ENCODE measurements at places on chromosomes 3 and 15.

GRCh38 chr3:26081166-26081565 is 291.3 kb downstream of the OXSM start:
- DNase-seq: no peak

GRCh38 chr3:33061782-33062181 is 35.2 kb downstream of the GLB1 start:
- no peak for DNase-seq

DNA sequence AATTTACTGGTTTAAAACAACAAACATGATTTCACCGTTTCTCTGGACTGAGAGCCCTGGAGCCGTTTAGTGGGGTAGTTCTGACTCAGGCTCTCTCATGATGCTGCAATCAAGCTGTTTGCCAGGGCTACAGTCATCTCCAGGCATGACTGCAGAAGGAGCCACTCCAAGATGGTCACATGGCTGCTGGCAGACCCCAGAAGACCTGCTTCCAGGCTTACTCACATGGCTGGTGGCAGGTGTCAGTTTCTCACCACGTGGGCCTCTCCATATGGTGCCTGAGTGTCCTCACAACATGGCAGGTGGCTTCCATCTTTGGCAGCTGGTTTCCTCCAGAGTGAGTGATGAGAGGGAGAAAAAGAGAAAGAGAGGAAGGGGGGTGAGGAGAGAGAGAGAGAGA is 378.3 kb upstream of the RGMA start:
- no peak for DNase-seq

DNA sequence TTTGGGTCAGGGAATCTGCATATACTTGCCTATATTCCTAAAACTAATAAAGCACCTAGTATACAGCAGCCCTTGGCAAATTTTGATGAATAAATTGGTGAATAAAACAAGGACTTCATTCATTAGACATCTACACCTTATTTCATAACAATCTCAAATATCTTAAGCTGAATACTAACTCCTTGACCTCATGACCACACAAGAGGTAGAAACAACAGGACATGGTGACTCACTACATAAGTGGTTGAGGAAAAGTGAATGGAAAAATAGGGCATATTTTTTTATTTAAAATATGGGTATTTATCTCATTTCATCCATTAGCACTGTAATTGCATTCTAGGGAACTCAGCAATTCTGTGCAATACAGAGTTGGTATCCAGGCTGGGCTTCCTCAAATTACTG is 7.8 kb upstream of the STAC start:
- no peak for DNase-seq

DNA sequence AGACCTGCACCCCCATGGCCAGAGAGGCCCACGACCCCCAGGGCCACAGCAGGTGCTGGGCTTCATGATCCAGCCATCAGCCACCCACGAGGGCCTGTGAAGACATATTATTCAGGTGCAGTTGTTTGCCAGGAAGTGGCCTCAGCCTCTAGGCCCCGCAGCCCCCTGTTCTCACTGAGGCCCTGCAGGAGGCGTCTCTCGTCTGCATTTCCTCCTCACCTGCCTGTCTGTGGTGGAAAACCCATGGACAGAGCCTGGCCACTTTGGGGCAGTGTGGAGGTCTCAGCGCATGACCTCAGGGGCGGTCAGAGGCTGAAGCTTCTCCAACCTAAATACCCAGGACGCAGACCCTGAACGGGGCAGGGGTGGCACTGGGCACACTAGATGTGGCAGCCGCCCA is 18.6 kb downstream of the UROC1 start:
- no peak for DNase-seq

GRCh38 chr3:48607519-48607918 is 1.9 kb downstream of the UQCRC1 start:
- DNase-seq: no peak

DNA sequence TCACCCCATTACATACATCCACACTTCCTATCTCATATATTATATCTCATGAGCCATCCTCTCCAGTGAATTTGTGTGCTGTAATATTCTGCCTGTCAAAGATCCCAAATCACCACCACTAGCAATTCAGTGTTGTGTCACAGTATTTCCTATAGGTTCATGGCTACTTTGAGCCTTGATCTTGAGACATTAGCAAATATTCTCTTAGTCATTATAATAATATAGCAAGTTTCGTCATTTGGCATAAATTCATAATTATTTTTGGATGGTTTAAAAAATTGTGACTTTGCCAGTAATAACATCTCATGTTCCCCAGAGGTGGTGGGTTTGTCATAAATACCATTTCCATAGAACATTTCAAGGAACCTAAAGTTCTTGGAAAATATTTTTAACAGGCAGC is 47.7 kb downstream of the CMSS1 start:
- no peak for DNase-seq

DNA sequence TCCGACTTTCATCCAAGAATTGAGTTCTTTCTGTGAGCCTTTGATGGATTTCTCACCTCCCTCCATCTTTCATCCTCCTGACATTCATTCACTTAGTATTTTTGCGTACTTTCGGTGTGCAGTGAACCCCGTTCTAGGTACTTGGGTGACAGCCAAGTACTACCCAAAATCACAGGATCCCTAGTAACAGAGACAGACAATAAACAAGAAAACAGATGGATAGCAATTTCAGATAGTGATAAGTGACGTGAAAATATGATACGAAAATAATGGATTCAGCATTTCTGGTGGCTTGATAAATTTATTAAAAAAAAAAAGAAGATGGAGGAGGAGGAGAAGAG is 264 bp upstream of the CMTM6 start:
- DNase-seq: no peak
